ENCODE measurements at places on chromosomes 16 and 17.

DNA sequence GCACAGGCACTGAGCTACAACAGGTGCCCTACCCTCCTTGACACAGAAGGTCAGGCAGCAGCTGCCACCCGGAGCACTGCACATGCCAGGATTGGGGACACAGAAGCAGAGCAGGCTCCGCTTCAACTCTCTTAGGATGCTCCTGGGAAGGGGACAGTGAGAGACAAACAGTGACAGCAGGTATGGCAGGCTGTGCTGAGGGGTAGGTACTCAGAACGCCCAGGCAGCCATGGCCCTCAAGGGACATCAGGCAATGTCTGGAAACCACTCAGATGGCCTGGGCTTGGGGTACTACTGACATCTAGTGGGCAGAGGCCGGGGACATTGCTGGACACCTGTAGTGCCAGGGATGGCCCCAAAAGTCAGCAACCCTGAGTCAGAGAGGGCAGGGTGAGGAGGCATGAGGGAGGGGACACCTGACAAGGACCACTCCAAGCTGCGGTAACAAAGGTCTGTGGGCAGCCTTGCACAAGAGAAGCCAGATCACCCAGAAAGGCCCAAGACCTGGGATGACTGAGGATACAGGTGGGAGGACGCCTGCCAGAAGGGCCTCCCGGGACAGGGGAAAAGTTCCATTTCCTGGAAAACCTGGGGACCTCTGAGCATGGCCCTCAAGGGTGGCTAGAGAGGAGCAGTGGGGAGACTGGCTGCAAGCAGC is 21.2 kb downstream of the PEMT start:
- no peak overlapping the region for H3K27ac ChIP-seq
- H3K4me3 ChIP-seq: no peak overlapping the region
- H3K36me3 ChIP-seq: no peaks in the 10 kb centered on the region
- no peaks in the 10 kb centered on the region for H3K27me3 ChIP-seq
- peak; percentile 72 for DNase-seq

DNA sequence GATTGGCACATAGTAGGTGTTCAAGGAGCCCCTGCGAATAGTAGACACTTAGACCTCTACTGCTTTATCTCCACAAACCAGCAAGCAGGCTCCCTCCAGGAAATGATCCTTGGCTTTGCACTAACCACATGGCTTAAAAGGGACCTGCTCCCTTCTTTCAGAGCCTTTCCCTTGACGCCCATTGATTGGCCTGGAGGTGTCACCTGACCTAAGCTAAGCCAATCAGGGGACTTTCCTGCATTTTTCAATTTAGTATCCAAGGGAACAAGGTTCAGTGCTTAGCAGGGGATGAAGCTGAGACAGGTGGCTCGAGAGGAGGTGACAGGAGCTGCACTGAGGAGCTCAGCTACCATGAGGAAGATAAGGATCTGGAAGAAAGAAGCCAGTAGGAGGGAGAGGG is 52.8 kb downstream of the CLEC19A start:
- H3K27ac ChIP-seq: no peak overlapping the region
- H3K36me3 ChIP-seq: no peaks in the 10 kb centered on the region
- H3K27me3 ChIP-seq: no peaks in the 10 kb centered on the region
- H3K4me3 ChIP-seq: no peak overlapping the region
- H3K4me1 ChIP-seq: no peaks in the 10 kb centered on the region

- H3K36me3 ChIP-seq: no peaks in the 10 kb centered on the region
- no peak overlapping the region for H3K27ac ChIP-seq
These were observed 15.7 kb downstream of the ADCY7 start for GRCh38 chr16:50282010-50282538.

GRCh38 chr17:34382621-34383124 is 19.6 kb upstream of the CCL1 start:
- no peak for DNase-seq
- no peak overlapping the region for H3K4me3 ChIP-seq
- no peaks in the 10 kb centered on the region for H3K4me1 ChIP-seq
- H3K36me3 ChIP-seq: no peaks in the 10 kb centered on the region
- H3K27ac ChIP-seq: no peak overlapping the region

GRCh38 chr17:72409405-72410002 is 288.7 kb downstream of the SOX9 start:
- H3K4me1 ChIP-seq: no peaks in the 10 kb centered on the region
- H3K36me3 ChIP-seq: no peaks in the 10 kb centered on the region
- no peaks in the 10 kb centered on the region for H3K27me3 ChIP-seq
- no peak overlapping the region for H3K27ac ChIP-seq

- peak; percentile 75 for DNase-seq
- H3K4me1 ChIP-seq: peaks cover 5% of the 10 kb centered on the region
- no peaks in the 10 kb centered on the region for H3K36me3 ChIP-seq
- H3K4me3 ChIP-seq: no peak overlapping the region
These were observed 79.2 kb downstream of the MYH11 start for GRCh38 chr16:15777533-15778203.

DNA sequence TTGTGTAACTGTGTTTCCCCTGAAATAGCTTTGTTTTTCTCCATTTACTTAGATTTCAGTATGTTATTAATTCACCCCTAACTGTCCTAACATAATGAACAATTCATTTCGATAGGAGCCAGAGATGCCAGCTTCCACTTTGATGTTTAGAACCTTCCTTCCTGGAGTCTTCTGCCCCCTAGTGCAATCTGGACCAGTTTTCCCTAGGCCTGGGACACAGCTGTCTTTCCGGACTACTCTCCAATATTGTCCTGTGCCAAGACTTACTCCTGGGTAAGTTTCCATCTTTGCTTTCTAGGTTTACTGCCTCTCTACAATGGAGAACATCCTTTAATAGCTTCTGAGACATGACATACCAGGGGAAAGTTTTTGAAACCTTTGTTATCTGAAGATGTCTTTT is 12.8 kb downstream of the RECQL5 start:
- H3K4me1 ChIP-seq: no peaks in the 10 kb centered on the region
- DNase-seq: no peak
- no peaks in the 10 kb centered on the region for H3K27me3 ChIP-seq
- H3K27ac ChIP-seq: no peak overlapping the region

DNA sequence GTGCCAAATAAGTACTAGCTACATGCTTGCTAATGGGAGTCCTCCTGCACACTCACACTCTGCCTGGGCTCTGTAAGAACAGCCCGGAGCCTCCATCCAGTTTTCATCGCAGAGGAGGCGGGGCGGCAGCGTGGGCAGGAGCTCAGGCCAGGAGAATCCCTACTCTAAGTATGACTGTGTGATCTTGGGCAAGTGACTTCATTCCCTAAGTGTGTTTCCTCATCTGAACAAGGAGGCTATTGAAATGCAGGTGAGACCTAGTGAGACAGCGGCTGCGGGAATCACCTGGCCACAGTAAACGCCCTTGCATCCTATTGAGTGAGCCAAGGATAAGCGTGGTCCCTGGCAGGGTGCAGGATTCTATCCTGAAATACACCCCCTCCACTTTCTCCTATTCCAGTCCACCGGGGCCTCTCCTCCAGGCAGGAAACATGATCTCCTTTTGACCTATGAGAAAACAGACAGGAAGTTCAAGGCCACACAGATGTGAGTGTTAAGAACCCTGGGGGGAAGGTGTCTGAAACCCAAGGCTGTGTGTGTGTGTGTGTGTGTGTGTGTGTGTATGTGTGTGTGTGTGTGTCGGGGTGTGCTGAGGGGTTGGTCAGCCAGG is 5.2 kb upstream of the RAI1 start:
- no peak overlapping the region for H3K27ac ChIP-seq
- H3K4me1 ChIP-seq: peaks cover 2% of the 10 kb centered on the region
- no peak for DNase-seq

GRCh38 chr16:11094857-11095565 is 150.6 kb downstream of the CLEC16A start:
- H3K27ac ChIP-seq: no peak overlapping the region
- no peak for DNase-seq
- no peak overlapping the region for H3K4me3 ChIP-seq
- no peaks in the 10 kb centered on the region for H3K27me3 ChIP-seq
- H3K4me1 ChIP-seq: peaks cover 8% of the 10 kb centered on the region

- no peak overlapping the region for H3K27ac ChIP-seq
- H3K36me3 ChIP-seq: no peaks in the 10 kb centered on the region
- peaks cover 5% of the 10 kb centered on the region for H3K4me1 ChIP-seq
These were observed 9.0 kb upstream of the CSNK1D start for GRCh38 chr17:82282239-82283207.

DNA sequence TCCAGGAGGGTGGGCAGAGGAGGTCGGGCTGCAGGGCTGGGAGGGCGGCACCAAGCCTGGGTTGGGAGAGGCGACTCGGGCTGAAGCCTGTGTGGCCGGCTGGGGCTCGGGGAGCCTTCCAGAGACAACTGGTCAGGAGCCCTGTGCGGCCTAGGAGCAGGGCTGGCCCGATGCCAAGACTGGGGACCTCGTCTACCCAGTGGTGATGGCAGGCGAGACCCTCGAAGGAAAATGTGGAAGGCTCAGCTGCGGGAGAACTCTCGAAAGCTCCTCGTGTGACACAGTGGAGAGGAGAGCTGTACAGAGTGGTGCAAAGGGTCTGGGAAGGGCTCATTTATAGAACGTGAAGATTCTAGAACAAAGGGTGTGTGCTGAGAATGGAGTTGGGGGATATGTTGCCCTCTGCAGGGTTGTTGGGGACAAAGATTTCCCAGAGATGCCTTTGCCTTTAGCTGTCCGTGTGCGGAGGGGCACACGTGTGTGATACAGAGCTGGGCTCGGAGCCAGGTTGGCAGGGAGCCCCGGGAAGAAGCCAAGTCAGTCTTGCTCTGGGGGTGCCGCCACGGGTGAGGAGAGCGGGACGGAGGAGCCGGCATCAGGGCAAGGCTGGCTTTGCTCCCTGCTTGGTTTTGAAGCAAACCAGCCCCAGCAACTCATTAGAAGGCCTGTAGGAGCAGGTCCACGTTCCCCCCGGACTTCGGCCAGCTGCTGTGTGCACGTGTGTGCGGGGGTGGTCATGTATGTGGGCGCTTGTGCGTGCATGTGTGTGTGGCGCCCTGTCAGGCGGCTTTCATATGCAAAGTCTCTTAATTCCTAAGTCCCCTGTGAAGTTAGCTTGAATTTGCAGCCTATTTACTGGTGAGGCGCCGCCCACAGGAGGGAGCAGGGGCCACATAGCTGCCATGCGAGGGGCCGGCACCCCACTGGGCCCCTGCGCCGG is 132.4 kb upstream of the CHMP6 start:
- peaks cover 11% of the 10 kb centered on the region for H3K4me1 ChIP-seq
- H3K4me3 ChIP-seq: no peak overlapping the region
- no peak overlapping the region for H3K27ac ChIP-seq
- peak; percentile 41 for DNase-seq
- H3K36me3 ChIP-seq: no peaks in the 10 kb centered on the region

DNA sequence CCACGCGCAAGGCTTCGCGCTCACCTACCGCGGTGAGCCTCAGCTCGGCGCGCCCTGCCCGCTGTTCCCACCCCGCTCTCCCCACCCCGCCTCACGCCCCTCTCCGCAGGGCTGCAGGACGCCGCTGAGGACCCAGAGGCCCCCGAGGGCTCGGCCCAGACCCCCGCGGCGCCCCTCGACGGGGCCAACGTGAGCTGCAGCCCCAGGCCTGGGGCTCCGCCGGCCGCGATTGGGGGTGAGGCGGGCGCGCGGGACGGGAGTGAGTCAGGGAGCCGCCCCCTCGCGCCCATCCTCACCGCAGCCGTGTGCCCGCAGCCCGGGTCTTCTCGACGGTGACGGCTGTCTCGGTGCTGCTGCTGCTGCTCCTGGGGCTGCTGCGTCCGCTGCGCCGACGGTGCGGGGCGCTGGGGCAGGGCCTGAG is 1.9 kb upstream of the PAQR4 start:
- H3K27ac ChIP-seq: no peak overlapping the region
- peaks cover 22% of the 10 kb centered on the region for H3K4me1 ChIP-seq
- H3K4me3 ChIP-seq: no peak overlapping the region

DNA sequence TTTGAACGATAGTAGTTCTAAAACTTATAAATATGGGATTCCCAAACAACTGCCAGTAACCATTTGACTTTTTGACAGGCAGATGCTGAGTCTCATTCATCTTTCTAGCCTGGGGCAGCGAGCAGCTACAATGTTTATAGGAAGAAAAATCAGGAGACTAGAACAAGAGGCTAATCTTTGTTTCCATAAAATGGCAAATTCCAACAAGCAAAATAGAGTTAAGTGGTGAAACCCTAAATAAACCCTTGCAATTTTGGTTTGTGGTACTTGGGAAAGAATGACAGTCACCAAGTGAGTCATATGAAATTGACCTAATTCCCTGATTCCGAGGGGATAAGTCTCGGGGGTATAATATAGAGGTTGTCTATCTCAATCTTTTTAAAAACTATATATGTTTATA is 27.3 kb upstream of the HS3ST2 start:
- H3K36me3 ChIP-seq: no peaks in the 10 kb centered on the region
- H3K27ac ChIP-seq: no peak overlapping the region
- peaks cover 13% of the 10 kb centered on the region for H3K4me1 ChIP-seq
- no peak for DNase-seq

GRCh38 chr17:21297597-21297996 is 13.1 kb downstream of the MAP2K3 start:
- no peaks in the 10 kb centered on the region for H3K27me3 ChIP-seq
- DNase-seq: peak; percentile 41
- H3K27ac ChIP-seq: no peak overlapping the region
- no peak overlapping the region for H3K4me3 ChIP-seq
- H3K4me1 ChIP-seq: no peaks in the 10 kb centered on the region

DNA sequence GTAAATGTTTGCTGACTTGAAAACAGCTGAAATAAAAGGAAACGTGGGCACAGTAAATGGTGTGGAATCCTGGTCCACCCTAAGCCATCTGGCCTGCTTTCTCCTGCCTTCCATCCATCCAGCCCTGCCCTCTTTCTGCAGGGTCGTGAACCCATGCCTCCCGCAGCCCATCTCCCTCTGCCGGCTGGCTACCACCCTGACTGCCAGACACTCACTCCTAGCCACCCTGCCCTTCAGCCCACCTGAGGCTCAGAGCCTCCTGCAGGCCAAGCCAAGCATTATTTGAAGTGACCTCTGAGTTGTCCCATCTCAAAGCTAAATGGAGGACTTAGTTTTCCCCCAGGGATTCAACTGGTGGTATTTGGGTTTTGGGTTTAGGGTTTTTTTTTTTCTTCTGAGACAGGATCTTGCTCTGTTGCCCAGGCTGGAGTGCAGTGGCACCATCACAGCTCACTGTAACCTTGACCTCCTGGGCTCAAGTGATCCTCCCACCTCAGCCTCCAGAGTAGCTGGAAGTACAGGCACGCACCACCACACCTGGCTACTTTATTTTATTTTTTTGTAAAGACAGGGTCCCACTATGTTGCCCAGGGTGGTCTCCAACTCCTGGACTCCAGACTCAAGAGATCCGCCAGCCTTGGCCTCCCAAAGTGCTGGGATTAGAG is 8.4 kb downstream of the ZDHHC1 start:
- no peaks in the 10 kb centered on the region for H3K4me1 ChIP-seq
- no peaks in the 10 kb centered on the region for H3K36me3 ChIP-seq
- no peak for DNase-seq
- H3K27me3 ChIP-seq: no peaks in the 10 kb centered on the region
- H3K27ac ChIP-seq: no peak overlapping the region

GRCh38 chr16:4879049-4879448 is 31.8 kb downstream of the UBN1 start:
- H3K27me3 ChIP-seq: no peaks in the 10 kb centered on the region
- no peak for DNase-seq
- no peak overlapping the region for H3K27ac ChIP-seq
- H3K4me1 ChIP-seq: no peaks in the 10 kb centered on the region
- H3K36me3 ChIP-seq: no peaks in the 10 kb centered on the region
- no peak overlapping the region for H3K4me3 ChIP-seq

Measured in neural progenitor cell (in vitro differentiated cells).